ENCODE measurements at places on chromosomes 16 and 17.

GRCh38 chr16:78372277-78372676 lies 272.8 kb downstream of the WWOX start:
- no peak for DNase-seq

GRCh38 chr17:61251939-61252865 lies 147.4 kb upstream of the TBX2 start:
- DNase-seq, result no peak

DNA sequence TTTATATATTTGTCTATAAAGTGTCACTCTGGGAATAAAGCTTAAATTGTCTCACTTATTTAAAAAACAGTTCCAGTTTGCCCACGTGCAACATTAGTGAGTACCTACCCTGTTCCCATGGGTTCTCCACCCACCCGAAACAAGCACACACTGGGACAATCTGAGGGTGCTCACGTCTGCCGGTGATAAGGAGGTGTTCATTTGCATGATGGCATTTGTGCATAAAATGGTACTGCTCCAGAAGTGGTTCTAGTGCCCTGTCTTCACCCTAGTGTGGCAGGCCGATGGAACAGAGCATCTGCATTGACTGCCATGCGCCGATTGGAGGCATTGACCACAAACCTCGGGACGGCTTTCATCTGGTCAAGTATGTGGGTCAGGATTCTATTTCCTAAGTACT lies 35.6 kb upstream of the ENDOV start:
- DNase-seq, result no peak

DNA sequence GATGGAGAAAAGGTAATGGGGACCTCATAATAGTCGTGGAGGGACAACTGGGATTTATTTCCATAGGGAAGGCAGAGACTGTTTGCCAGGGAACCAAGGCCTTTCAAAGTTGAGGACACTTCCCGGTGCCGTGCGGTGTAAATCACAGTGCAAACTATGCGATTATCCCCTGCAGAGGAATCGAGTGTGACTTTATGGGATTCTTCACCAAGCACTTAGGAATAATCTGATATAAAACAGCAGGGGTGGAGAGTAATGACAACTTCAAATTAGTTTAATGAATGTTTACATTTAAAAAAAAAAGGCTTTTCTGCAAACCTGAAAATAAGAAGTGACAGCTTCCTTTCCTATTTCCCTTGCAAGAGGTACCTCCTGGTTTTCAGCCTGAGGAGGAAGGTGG lies 538.2 kb downstream of the MAF start:
- DNase-seq, result no peak

GRCh38 chr17:43125967-43126910 lies 1.1 kb upstream of the BRCA1 start:
- DNase-seq, result no peak

DNA sequence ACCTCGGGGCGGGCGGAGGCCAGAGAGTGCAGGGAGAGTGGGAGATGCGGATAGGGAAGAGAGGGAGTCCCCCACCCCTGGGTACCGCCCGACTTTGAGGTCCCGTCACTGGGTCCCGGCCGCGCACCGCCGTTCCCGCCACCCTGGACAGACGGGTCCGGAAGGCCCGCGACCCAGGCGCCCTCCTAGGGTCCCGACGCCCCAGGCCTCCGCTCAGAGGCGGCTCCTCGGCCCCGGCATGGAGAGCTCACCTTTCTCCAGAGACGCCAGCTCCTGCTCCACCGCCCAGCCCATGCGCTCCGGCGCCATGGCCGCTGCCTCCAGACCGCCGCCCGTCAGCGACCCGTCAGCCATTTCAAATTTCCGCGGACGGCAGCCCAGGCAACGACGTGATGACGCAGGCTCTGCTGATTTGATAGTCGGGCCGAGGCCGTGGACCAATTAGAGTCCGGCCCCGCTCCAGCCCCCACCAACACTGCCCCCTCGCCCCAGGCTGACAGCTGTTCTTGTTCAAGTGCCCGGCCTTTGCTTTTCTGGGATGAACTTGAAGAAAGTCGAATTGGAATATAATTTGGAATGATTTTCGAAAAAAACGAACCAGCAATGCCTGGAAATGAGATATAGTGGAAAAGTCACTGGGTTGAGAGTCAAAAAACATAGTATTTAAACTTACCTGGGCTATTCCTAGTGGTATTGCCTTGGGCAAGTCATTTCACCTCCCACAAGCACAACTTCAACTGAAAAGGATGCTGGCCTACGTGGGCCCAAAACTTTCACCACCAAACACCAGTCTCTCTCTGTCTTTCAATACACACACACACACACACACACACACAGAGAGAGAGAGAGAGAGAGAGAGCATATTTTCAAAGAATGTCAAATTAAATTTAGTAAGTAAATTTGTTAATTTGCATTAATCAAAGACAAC lies at the start of gene SHCBP1:
Gene SHCBP1 (minus strand): TSS at position 374 of the 928 bp plus-strand sequence. CDS start 20 bp downstream, at position 354.
- DNase-seq, result peak; percentile 50

GRCh38 chr17:59804901-59805465 lies 87.8 kb downstream of the TUBD1 start:
- no peak for DNase-seq

GRCh38 chr17:59521465-59522126 lies 43.8 kb upstream of the DHX40 start:
- peak; percentile 25 for DNase-seq

GRCh38 chr17:27581016-27581415 lies 50.0 kb upstream of the LGALS9 start:
- no peak for DNase-seq

GRCh38 chr17:57338257-57338914 lies 82.1 kb downstream of the MSI2 start:
- no peak for DNase-seq

GRCh38 chr17:4544951-4545216 lies 10.3 kb downstream of the MYBBP1A start:
- DNase-seq, result no peak

DNA sequence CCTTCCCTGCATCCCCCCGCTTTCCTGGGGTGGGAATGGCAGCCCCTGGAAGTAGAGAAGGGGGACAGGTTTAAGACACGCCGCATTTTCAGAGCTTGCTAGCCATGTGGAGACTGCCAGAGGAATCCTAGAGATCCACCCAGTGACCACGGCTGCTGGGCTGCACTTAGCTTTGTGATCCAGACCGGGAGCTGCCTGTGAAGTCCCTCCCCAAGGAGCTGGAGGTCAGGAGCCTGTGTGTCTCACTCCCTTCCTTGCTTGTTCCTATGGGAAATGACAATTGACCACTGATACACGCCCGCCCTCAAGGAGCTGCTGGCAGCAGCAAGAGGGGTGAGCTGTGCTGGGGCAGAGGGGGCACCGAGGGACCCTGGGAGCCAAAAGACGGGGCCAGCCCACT lies 73.7 kb downstream of the SREBF1 start:
- DNase-seq, result no peak

All from stimulated activated CD8-positive, alpha-beta memory T cell treated with anti-CD3 and anti-CD28 coated beads, Interleukin-7, amount 100 ng/mL, for 24 hours (primary cell).